H7 (cell line): ENCODE measurements at places on chromosomes 6 and 20. TPM values are rescaled to one million over a fixed set of nuclear protein-coding genes. Genes with fewer than 3 reads are reported as not detected.

Gene CRYBG1
- total RNA-seq = 0.66 and 1.3 TPM in 2 replicates

Gene JAG1
- 21.9 and 30.0 TPM in 2 replicates for total RNA-seq

Gene TSHZ2
- total RNA-seq = 0.07 and 0.31 TPM in 2 replicates

Gene TCP11
- 0.31 TPM in 1 of 2 replicates, not detected in the other for total RNA-seq

Gene MTFR2
- total RNA-seq = 2.6 and 5.7 TPM in 2 replicates

Gene WFDC10B
- 0.52 TPM in 1 of 2 replicates, not detected in the other for total RNA-seq

Gene UNC93A
- total RNA-seq = 2.0 and 2.5 TPM in 2 replicates

Gene AKAP7
- 3.9 and 7.4 TPM in 2 replicates for total RNA-seq

Gene MAP3K4
- total RNA-seq = 41.1 and 41.8 TPM in 2 replicates

Gene IL17A
- 0.03 TPM in 1 of 2 replicates, not detected in the other for total RNA-seq

Gene LPIN3
- 4.5 and 6.7 TPM in 2 replicates for total RNA-seq

Gene UBE2C
- 265 and 278 TPM in 2 replicates for total RNA-seq

Gene PPARD
- total RNA-seq = 1.9 and 3.2 TPM in 2 replicates

Gene CST2
- total RNA-seq = not detected in 2 replicates

Gene DPM1
- total RNA-seq = 59.2 and 60.8 TPM in 2 replicates

Gene PGC
- total RNA-seq = not detected in 2 replicates

Gene GSTA2
- not detected in 2 replicates for total RNA-seq

Gene ADA
- total RNA-seq = 14.9 and 18.9 TPM in 2 replicates

Gene PI3
- total RNA-seq = not detected in 2 replicates

Gene RAMACL
- 0.18 TPM in 1 of 2 replicates, not detected in the other for total RNA-seq

Gene TRIM10
- not detected in 2 replicates for total RNA-seq

Gene MLN
- total RNA-seq = not detected in 2 replicates

Gene MLIP
- total RNA-seq = not detected in 2 replicates

Gene TGM2
- 0.83 and 1.1 TPM in 2 replicates for total RNA-seq

Gene HNF4A
- total RNA-seq = 3.7 and 11.4 TPM in 2 replicates

Gene LY6G6D
- 2.8 TPM in 1 of 2 replicates, not detected in the other for total RNA-seq

Gene GSTA1
- total RNA-seq = 0.70 and 0.94 TPM in 2 replicates

Gene TPD52L1
- total RNA-seq = 7.3 and 15.6 TPM in 2 replicates

Gene MTHFD1L
- 42.9 and 46.0 TPM in 2 replicates for total RNA-seq

Gene DUSP15
- 1.5 and 2.5 TPM in 2 replicates for total RNA-seq

Gene SERPINB6
- 26.8 and 34.1 TPM in 2 replicates for total RNA-seq

Gene CARMIL1
- 19.4 and 23.4 TPM in 2 replicates for total RNA-seq

Gene TMEM244
- not detected in 2 replicates for total RNA-seq

Gene ALDH8A1
- 0.17 and 2.0 TPM in 2 replicates for total RNA-seq

Gene DDAH2
- total RNA-seq = 83.6 and 99.2 TPM in 2 replicates

Gene KHDC1L
- 0.28 TPM in 1 of 2 replicates, not detected in the other for total RNA-seq
